Activated T-helper 2 cell treated with anti-CD3 and anti-CD28 coated beads, Interferon-gamma antibody, Interleukin-2, Interleukin-4, amounts not matched to agents 10 μg/mL and 5 μg/mL and 100 μg/mL, durations not matched to agents 14 hours and 24 hours and 36 hours (primary cell): ENCODE measurements at places on chromosomes 5 and 9. TPM values are rescaled to one million over a fixed set of nuclear protein-coding genes. Genes with fewer than 3 reads are reported as not detected.

- H3K27me3 ChIP-seq, result peaks cover 33% of the 10 kb centered on the region
- no peak overlapping the region for H3K4me3 ChIP-seq
- no peaks in the 10 kb centered on the region for H3K4me1 ChIP-seq
- no peak overlapping the region for H3K27ac ChIP-seq
- DNase-seq, result no peak
Observed at GRCh38 chr5:149229298-149229937, 42.2 kb upstream of the AFAP1L1 start.

GRCh38 chr5:24073107-24073506 is 565.7 kb downstream of the PRDM9 start:
- no peaks in the 10 kb centered on the region for H3K27me3 ChIP-seq
- DNase-seq, result no peak
- no peaks in the 10 kb centered on the region for H3K36me3 ChIP-seq
- no peak overlapping the region for H3K27ac ChIP-seq
- H3K4me3 ChIP-seq, result no peak overlapping the region

DNA sequence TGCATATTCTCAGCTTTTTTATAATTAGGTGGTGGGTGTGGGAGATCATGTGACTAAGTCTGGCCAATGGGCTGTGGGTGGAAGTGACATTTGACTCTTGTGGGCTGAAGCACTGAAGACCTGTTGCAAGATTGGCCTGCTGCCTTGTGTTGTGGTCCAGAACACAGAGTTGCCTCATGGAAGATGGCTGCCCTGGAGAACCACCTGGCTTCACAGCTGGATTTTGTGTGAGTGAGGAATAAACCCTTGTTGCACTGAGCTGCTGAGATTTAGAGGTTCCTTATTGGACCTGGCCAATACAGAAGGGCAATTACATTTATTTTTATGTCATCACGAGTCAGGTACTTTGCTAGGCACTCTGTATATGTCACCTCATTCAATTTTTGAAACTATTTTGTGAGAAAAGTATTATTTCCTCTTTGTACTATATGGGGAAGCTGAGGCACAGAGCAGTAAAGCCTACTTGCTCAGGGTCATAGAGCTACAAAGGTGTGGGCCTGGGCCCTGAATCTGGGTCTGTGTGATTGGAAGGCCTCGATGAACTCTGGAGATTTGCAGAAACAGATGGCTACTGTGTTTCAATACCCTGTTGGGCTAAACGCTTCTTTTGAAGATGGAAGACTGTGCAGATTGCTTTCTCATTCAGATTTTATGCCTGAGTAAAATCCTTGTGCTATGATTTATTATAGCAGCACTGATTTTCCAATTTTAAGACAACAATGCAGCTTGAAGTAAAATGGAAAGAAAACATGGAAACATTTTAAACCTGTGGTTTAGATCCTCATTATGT is 71.2 kb upstream of the TBC1D2 start:
- no peak for DNase-seq
- no peaks in the 10 kb centered on the region for H3K4me1 ChIP-seq
- no peaks in the 10 kb centered on the region for H3K36me3 ChIP-seq

- no peak for DNase-seq
- no peaks in the 10 kb centered on the region for H3K4me1 ChIP-seq
Observed at GRCh38 chr5:141211-141610, 49.2 kb downstream of the PLEKHG4B start.

GRCh38 chr9:87742813-87743428 is 17.0 kb downstream of the CTSL start:
- H3K27ac ChIP-seq, result no peak overlapping the region
- peaks cover 11% of the 10 kb centered on the region for H3K4me1 ChIP-seq
- peaks cover 19% of the 10 kb centered on the region for H3K27me3 ChIP-seq
- no peaks in the 10 kb centered on the region for H3K36me3 ChIP-seq

DNA sequence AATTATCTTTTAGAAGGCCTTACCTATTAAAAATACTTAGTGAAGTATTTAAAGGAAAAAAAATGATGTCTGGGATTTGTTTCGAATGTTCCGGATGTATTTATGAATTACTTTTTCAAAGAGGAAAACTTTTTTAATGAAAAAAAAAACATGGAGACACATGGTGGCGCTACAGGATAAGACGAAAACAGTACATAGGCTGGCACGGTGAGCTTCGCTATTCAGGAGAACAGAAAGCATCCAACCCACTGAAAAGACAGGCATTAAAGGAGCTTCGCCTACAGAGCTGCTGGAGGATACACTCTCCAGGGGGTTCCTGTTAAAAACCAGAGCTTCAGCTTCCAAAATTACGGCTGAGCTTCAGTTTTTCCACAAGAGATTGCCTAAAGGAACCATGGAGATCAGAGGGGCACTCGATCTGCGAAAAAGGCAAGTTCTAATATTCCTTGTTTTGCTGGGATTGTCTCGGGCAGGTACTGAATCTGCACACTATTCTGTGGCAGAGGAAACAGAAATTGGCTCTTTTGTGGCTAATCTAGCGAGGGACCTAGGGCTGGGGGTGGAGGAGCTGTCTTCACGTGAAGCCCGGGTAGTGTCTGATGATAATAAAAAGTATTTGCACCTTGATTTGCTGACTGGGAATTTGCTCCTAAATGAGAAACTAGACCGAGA is at the start of gene PCDHB14:
PCDHB14 (plus strand) TSS at position 232 of the 672 bp plus-strand sequence; CDS start at position 395, 163 bp downstream.
- no peaks in the 10 kb centered on the region for H3K4me1 ChIP-seq
- DNase-seq, result no peak
- H3K27ac ChIP-seq, result no peak within 1 kb of the TSS
- no peaks in the 10 kb centered on the region for H3K27me3 ChIP-seq
- H3K4me3 ChIP-seq, result no peak within 1 kb of the TSS
- H3K36me3 ChIP-seq, result no peaks in the 10 kb centered on the region

The ADGRD2 gene
- not detected in 2 replicates for total RNA-seq

The MARCHF3 gene
- 1.9 and 2.1 TPM in 2 replicates for total RNA-seq

The IRX4 gene
- total RNA-seq, result not detected in 2 replicates

The IL3 gene
- total RNA-seq, result 140 and 142 TPM in 2 replicates
